ENCODE measurements at places on chromosomes 2 and 18.

DNA sequence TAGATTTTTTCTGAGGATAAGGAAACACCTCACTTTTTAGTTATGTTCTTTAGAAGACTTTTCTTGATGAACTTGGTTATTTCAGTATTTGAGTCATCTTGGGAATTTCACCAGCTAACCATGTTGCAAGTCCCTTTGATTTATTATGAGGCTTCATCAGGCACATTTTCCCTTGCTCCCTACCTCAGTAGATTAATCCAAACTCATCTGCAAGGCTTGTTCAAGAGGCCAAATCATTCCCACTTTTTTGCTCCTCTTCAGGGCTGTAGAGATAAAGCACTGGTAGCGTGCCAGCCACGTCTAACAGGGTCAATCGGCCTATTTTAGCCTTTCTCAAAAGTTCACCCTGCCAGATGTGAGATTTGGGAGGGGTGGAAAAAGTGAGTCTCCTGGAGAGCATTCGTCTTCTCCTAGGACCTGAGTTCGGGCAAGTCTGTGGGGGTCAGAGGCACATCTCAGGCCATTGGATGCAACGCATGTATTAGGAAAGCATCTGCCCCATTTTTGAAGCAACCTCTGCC lies 120.3 kb downstream of the RDH14 start:
- DNase-seq = no peak

- DNase-seq = no peak
Measured at GRCh38 chr2:169509298-169509885, at the start of gene KLHL41. KLHL41 (plus strand) TSS chr2:169509702; CDS start chr2:169509779, 77 bp downstream.

DNA sequence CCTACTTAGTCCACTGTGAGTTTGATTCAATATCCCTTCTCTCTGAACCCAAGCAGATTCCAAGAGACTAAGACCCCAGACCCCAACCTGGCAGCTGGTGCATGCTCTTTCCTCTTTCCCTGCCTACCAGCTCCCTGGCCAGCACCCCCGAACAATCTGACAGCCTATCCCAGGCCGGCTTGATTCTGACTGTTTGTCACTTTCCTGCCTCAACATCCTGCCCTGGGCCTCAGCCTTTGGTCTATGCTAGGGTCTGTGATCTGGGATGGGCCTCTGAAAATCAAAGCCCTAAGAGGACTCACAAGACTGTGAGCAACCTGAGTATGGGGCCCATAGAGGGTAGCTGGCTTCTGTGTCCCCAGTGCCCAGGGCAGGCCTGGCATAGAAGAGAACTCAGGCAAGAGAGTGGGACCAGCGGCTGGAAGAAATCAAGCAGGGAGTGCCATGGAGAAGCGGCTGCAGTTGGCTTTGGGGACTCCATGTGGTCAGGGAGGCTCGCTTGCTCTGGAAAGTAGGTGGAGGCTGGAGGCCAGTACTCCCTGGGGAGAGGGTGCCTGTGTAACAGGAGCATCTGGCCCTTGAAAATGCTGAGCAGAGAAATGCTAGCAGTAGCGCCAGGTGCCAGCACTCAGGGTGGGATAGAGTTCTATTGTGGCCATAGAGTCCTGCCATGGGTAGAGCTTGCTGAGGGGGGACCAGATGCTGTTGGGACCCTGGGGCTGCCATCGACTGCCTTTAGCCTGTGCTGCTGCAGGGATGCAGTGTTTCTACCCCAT lies 343.9 kb downstream of the DYSF start:
- DNase-seq = no peak

- no peak for DNase-seq
Measured at GRCh38 chr2:104654811-104655210, 199.1 kb upstream of the POU3F3 start.

DNA sequence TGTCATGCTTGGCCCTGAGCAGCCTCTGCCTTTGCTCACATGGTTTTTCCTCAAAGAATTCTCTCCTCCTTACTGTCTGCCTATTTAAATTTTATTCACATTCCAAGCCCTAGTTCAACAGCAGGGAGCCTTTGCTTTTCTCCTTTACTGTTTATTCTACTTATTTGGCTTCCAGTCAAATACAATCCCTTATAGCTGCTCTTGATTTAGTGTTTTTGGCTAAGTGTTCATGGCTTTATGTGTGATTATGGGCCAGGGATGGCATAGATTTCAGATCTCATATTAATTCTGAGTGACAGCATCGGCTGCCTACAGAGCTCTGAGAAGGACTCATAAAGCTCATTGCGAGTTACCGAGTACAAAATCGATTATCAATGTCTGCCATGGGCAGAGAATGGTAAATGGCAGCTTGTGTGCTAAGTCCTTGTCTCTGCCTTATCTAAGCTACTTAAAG lies 106.7 kb downstream of the METTL8 start:
- DNase-seq = no peak

DNA sequence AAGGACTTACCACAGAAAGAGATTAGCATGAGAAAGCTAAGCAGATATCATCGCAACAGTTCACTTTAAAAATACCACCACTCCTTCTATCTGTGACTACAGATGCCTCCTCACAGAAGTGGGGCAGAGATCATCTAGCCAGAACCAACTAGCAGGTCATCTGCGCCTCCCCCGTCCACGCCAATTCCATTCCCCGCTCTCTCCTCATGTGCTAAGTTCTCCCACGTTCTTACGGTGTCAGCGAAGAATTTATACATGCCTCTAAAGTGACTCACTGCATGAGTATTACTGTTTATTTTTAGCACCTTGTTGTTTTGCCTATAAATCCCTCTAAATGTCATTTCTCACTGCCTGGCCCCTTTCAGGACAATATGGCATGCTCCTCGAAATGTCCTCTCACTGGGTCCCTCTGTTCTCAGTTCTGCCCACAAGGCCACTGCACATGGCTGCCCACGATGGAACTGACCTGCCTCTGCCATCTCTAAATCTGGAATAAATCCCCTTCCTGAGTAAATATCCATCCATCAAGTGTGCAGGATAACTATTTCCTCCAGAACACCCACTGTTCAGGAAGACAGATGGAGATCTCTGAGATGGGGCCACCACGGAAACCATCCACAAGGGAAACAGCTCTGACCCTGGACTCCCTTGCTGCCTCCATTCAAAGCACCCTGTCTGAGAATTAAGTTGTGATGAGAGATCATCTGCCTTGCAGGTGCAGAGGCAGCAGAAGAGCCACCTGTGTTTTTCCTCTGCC lies 137.7 kb downstream of the IRS1 start:
- no peak for DNase-seq

GRCh38 chr2:108271691-108272253 lies 16.9 kb upstream of the SULT1C2 start:
- DNase-seq = no peak

DNA sequence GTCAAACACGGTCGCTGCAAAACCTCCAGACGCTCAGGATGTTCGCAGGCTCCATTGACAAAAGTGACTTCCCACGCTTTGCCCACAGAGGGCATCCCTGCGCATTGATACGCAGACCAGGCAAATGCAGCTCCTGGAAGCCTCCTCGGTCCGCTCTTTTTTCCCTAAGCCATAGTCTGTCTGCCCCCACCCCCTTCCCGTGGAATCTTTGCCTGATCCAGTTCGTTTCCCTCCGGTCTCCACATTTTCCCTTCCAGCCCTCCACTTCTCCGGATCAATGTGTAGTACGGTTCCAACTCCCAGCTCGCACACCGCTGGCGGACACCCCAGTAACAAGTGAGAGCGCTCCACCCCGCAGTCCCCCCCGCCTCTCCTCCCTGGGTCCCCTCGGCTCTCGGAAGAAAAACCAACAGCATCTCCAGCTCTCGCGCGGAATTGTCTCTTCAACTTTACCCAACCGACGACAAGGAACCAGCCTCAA lies at the start of gene DCC:
Gene DCC (plus strand): TSS at position 307 of the 481 bp plus-strand sequence. CDS start 591 bp downstream, outside the sequence.
- DNase-seq = peak; percentile 67

DNA sequence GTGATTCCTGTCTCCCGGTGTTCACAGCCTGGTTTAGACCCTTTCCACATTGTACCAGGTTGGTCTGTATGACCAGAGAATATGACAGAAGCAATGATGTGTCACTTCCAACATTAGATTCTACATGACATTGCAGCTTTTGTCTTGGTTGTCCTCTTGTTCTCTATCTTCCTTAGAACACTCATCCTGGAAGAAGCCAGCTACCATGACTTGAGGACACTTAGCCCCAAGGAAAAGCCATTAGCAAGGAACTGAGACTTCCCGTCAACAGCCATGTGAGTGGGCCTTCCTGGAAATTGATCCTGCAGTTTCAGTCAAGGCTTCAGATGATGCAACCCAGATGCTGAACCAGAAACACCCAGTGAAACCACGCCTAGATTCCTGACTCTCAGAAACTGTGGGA lies 143.3 kb downstream of the MREG start:
- DNase-seq = no peak

DNA sequence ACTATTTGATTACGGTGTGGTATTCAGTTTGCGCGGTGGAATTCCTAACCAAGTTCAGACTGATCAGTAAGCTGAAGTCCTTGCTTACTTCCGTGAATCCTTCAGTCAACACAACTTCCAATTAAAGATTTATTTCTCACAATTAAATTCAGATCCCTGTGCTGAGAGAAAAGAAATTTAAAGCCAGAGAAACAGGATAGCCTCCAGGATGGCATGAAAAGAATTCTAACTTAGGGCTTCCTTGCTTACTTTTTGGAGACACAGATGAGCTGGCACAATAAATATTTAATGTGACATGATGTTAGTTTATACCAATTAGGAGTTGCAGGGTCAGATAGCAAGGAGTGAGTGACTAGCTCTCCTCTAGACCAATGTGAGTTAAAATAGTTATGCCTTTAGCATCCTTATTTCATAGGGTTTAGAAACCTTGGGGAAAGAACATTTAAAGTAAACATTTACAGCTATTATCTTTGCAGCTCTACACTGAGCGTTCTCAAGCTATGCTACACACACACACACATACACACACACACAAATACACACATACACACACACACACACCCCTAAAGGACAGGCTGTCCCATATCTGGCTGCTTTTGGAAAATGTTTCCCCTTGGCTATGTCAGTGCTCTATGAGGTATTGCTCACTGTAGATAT lies 151.0 kb downstream of the TRIB2 start:
- no peak for DNase-seq

GRCh38 chr2:230987137-230988020 lies 8.5 kb upstream of the SPATA3 start:
- peak; percentile 58 for DNase-seq

DNA sequence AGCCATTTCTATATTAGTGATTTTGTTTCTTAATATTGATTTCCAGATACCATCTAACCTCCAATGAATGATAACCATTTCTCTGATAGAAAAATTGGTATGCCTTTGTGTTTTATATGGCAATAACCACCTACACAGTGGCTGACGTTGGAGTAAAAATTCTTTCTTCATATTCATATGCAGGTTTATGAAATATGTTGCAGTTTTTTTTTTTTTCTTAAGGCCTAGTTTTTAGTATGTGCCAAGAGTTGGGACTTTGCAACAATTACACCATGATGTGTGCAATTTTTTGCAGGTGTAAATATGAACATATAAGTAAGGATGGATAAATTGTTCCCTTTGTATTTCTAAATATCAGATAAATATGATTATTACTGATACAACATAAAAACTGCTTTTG lies 163.2 kb upstream of the MYO3B start:
- no peak for DNase-seq

GRCh38 chr2:194867328-194867727 lies 789.7 kb upstream of the SLC39A10 start:
- DNase-seq = peak; percentile 64

GRCh38 chr2:42486145-42486906 lies 7.5 kb downstream of the KCNG3 start:
- DNase-seq = no peak

- DNase-seq = no peak
Measured at GRCh38 chr2:60976256-60976850, 41.2 kb upstream of the PEX13 start.

- no peak for DNase-seq
Measured at GRCh38 chr2:67729474-67729873, 332.3 kb downstream of the ETAA1 start.

DNA sequence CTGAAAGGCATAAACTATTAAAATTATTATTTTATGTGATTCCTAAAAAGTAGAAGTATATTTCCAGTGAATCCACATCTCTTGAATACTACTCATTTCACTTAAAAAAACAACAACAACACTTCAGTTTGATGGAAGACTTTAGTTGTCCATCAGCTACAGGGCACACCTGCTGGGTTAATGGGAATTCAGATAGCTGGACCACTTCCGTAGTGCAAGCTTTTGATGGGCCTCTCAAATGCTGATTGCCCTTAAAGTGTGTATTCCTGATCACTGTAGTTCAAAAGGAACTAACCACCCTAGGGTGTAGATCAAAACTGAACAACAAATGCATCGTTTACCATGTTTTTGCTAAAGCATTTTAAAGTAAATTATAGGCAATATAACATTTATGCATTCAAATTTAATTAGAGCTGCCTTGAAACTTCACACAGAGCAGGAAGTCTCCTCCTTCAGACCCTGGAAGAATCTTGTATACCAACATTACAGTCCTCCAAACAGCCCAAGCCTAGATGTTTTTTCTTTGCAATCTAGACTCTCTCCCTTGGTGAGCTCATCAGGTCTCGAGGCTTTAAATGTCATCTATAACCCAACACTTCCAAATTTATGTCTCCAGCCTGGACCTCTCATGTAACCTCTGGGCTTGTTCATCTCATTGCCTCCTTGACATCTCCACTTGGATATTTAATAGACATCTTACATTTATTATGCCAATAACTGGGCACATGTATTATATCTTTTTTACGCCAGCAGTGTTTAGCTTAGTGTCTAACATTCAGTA lies 510.1 kb upstream of the SLC39A10 start:
- no peak for DNase-seq

DNA sequence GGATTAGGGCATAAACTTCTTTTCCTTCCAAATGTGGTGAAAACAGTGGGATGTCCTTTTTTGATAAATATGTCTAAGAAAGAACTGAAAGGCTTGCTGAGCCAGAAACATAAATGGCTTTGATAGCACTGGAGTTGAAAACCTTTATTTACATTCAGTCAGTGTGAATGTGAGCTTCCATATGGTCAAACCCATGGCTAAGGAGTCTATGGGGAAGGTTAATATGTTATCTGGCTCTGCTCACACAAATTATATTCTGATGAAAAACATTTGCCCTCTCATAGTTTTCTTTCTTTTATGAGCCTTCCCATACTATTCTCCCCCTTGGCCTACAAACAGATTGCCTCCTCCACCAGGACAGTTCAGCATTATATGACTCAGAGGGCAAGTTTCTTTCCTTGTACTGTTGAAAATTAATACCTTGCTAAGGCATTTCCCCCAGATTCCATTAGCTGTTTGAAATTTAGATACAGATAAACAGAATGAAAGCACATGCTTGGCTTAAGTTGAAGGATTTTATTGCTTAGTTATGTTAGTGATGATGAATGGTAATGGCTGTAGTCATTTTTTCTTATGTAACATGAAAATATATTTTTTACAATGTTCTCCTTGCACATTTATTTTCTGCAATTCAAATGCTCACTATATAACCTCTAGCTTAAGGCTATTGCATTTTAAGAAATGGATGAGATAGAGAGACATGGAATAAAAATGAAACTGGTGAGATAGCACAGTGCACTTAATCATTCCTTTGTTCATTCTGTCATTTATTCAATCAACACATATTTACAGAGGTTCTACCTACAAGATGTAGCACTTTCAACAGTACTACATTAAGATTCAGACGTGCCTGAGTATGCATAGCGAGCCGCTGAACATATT lies 544.1 kb downstream of the LRRTM4 start:
- no peak for DNase-seq

- peak; percentile 65 for DNase-seq
Measured at GRCh38 chr2:60499651-60500265, 53.7 kb downstream of the BCL11A start.

All from NCI-H1105 treated with DMSO at 0.1 percent for 48 hours (cell line).